Femur (tissue), 1 donor: ENCODE measurements at places on chromosomes 2 and 18.

GRCh38 chr2:12073217-12073852 is 326.9 kb downstream of the LPIN1 start:
- no peak for DNase-seq

GRCh38 chr2:28098501-28099225 is 208.1 kb downstream of the BABAM2 start:
- DNase-seq, result no peak

DNA sequence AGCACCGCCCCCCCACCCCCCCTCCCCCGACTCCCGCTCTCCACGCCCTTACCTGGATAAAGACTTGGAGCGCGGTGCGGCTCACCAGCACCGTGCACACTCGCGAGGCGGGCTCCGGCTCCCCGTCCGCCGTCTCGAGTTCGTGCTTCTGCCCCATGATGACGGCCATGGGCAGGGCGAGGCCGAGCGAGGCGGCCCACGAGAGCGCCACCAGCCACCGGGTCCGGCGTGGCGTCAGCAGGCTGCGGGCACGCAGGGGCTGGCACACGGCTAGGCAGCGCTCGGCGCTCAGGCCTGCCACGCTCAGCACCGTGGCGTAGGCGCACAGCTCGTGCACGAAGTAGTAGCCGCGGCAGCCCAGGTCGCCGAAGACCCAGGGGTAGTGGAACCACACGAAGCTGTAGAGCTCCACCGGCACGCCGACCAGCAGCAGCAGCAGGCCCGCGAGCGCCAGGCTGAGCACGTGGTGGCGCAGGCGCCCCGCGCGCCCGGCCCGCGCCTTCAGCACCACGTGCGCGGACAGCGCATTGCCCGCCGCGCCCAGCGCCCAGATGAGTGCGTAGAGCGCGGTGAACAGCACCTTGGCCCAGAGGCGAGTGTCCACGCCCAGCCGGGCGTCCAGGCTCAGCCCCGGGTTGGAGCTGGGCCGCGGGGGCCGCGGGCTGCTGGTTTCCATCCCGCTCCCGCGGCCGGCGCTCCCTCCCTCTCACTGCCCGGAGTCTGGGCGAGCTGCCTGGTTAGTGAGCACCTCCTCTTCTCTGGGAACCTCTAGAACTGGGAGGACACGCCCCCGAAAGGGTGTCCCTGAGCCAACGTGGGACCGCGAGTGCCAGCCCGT is at the start of gene NTSR2:
TSS of gene NTSR2 (minus strand) at position 742 of the 838 bp plus-strand sequence. CDS start at position 676, 66 bp downstream.
- DNase-seq, result peak; percentile 76

- DNase-seq, result no peak
These were observed 16.7 kb upstream of the MRPL33 start for GRCh38 chr2:27754831-27755230.

- no peak for DNase-seq
These were observed 419.7 kb upstream of the MEX3C start for GRCh38 chr18:51617167-51617566.
